ENCODE measurements at places on chromosomes 7 and 10.

- no peak for ATAC-seq
Measured at GRCh38 chr7:158051776-158052175, 535.8 kb downstream of the PTPRN2 start.

GRCh38 chr10:110387983-110388686 is 83.4 kb upstream of the SMNDC1 start:
- no peak for ATAC-seq

- peak; percentile 6 for ATAC-seq
Measured at GRCh38 chr10:99658622-99659030, 683 bp upstream of the ENTPD7 start.

- peak; percentile 73 for ATAC-seq
Measured at GRCh38 chr7:24979470-24979862, 512 bp downstream of the OSBPL3 start.

GRCh38 chr7:1725199-1725690 is 55.2 kb downstream of the ELFN1 start:
- ATAC-seq, result no peak

- no peak for ATAC-seq
Measured at GRCh38 chr7:36155811-36156361, 2.8 kb downstream of the EEPD1 start.

GRCh38 chr10:58050575-58050974 is 217.1 kb downstream of the IPMK start:
- ATAC-seq, result no peak

GRCh38 chr10:68954904-68955303 is 1.1 kb upstream of the DDX21 start:
- ATAC-seq, result no peak

DNA sequence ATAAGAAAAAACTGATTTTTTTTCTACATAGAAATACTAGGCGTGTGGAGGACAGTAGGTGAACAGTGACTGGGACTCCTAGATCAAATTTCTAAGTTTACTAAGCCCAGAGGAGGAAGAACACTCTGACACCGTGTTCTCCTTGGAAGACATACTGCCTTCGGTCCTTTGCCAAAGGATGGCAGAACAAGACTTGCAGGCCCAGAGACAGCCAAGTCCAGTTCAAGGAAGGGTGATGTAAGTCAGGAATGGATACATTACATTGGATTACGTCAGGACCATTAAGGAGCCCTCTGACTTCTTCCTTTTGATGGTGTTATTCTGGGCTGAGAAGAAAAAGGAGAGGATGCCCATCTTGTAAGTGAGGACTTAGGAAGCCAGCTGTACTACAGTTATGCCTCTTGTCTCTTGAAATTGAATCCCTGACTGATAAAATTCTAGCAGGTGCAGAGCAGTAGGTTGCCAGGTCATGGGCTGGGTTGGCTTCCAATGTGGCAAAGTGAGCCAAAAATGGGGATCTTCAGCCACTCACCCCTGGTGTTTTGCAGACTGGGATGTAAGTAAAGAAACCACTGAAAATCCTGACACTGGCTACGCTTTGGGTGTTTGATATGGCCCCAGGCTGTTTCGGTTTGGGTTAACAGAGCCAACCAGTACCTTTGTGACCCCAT is 45.1 kb downstream of the RELN start:
- no peak for ATAC-seq

DNA sequence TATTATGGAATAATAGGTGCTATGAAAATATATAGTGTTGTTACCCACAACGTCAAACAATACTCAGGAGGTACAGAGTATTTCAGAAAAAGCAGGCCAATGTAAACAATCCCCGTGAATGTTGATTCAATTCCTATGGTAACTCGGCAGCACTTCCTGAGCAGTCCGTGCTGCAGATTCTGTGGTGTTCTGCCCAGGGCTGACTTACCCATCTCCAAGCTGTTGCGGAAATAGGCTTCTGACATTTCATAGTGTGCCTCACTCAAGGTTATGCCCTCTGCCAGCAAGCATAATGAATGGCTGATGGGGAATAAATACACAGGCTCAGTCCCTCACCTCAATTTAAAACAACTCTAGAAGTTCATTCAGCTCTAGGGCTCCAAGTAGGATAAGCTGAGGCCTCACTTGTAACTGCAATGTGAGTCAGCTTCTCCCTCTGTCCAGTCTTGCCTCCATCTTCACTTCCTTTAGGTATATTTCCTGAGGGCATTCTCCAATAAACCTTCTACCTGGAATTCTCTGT is 177.6 kb downstream of the GNAI1 start:
- peak; percentile 89 for ATAC-seq

DNA sequence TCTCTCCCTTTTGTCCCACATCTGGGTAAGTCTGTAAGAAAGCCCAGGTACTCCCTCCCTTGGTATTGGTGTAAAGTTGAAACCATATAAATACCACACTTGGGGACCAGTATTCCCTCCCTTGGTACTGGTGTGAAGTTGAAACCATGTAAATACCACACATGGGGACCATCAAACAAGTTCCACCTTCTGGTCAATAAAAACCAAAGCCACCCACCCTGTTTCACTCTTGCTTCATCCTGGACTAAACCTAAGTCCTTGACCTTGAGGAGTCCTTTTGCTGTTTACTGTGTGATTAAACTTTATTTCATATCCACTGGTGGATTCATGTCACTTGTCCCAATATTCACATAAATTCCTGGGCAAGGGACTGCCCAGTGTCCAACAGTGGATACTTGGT is 8.4 kb downstream of the P4HA1 start:
- no peak for ATAC-seq
